ENCODE measurements at places on chromosomes 13 and 19.

DNA sequence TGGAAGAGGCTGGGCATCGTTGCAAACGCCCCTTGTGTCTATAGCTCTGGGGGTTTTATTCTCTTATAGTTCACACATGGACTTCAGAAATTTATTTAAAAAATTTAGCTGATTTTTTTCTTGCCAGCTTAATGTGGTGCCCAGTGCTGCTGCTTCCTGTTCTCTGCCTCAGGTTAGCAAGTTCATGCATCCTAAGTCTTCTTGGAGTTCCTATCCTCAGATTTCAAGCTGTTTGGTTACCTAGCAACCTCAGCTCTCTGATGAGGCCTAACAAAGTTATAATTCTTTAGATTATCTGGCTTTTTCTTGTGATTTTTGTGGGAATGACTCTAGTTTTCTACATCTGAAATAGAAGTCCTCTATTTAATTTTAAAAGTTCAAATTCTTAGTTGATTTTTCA, 250.9 kb downstream of the MAB21L1 start:
- DNase-seq = no peak

GRCh38 chr19:38711726-38712153, 32.5 kb downstream of the CAPN12 start:
- no peak for DNase-seq

GRCh38 chr13:89862691-89863036, 1484.8 kb upstream of the MIR17HG start:
- DNase-seq = no peak

GRCh38 chr13:29548722-29549121, 46.8 kb downstream of the SLC7A1 start:
- DNase-seq = no peak

GRCh38 chr13:20410726-20411125, 114.9 kb downstream of the CRYL1 start:
- DNase-seq = no peak

DNA sequence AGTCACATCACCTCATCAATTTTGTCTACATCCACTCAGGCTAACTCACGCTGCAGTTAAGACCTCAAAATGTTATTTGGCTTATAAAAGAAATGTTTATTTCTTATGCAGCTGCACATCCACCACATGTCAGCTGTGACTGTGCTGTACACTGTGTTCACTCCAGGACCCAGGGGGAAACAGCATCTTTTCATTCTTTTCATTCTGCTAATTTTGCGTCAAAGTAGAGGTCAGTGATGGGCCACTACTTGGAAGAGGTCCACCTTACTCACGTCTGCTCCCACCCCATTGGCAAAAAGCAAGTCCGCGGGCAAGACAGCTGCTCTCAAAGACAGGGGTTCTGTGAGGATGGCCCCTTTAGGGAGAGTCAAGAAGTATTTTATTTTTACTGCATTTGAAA, 4.5 kb upstream of the DCT start:
- DNase-seq = no peak

- no peak for DNase-seq
Observed at GRCh38 chr13:89554801-89555200, 1792.7 kb upstream of the MIR17HG start.

- DNase-seq = no peak
Observed at GRCh38 chr13:108597943-108598342, 31.5 kb upstream of the MYO16 start.

DNA sequence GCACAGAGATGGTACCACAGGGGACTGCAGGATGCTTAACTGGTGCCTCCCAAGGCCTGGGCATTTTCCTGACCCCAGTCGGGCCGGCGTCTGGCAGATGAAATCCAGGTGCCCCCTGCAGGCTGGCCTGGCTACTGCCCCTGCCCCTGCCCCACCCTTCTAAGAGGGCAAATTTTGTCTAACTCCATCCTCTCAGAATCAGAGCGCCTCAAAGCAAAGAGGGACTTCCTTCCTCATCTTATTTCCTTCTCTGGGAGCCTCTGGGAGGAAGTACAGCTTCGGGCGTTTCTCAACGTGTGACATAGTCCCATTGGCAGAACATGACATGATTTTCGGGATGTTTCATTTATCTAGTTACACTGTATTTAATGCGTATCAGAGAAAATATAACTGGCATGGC, 2.7 kb downstream of the PRKACA start:
- no peak for DNase-seq

DNA sequence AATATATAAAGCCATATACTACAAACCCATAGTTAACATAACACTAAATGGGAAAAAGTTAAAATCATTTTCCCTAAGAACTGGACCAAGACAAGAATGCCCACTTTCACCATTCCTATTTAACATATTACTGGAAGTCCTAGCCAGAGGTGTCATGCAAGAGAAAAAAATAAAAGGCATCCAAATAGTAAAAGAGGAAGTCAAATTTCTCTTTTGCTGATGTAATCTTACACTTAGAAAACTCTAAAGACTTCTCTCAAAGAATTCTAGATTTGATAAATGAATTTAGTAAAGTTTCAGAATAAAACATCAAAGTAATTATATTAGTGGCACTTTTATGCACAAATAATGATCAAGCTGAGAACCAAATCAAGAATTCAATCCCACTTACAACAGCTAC, 678.9 kb upstream of the SLITRK5 start:
- no peak for DNase-seq

DNA sequence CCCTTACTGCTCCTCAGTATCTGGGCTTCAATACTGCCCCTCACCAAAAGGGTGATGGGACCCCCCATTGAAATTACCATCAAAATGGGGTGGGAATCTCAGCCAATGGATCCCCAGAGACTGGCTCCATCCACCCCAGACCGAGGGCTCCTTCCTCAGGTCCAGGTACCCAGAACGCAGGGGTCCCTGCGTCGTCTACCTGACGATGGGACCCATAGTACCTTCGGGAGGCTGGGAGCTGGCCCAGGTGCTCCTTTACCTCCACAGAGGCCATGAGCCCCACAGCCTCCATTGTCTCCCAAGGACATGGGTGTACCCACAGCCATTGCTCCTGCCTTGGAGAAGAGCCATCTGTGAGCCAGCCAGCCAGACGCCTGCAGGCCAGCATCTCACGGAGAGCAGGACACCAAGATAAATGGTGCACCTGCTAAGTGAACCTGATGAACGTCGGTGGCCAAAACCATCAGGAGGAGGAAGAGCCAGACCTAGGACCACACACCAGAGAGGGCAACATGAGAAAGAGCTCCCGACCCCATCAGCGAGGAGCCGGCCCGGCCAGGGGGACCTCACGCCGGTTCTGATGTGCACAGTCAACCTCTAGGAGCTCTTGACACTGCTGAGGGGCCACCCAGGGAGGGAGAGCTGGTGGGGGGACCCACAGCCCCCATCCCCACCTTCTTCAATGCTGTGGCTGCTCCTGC, 156.8 kb upstream of the SOX1 start:
- no peak for DNase-seq

DNA sequence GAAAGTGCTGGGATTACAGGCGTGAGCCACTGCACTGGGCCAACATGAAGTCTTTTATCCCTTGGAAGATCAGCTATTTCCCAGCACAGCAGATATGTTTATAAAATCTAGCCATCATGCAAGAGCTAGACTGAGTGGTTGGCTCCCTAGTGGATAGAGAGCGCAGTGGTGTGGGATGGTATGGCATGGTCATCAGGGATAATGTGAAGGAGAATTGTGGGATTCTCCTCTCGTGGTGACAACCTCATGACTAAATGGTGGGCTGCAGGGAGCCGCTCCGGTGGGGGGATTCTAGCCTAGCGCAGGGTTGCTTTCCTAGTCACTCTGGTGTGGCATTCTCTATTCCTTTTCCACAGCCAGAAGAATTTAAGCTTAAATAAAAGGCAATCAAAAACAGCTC, 43.3 kb upstream of the GPI start:
- no peak for DNase-seq

GRCh38 chr19:29245215-29245614, 32.3 kb upstream of the UQCRFS1 start:
- no peak for DNase-seq

- DNase-seq = no peak
Observed at GRCh38 chr13:30576528-30576927, 41.2 kb upstream of the USPL1 start.

- peak; percentile 41 for DNase-seq
Observed at GRCh38 chr19:13002166-13002898, 7.1 kb downstream of the NFIX start.

GRCh38 chr19:43605875-43606568, 5.9 kb upstream of the SRRM5 start:
- no peak for DNase-seq

DNA sequence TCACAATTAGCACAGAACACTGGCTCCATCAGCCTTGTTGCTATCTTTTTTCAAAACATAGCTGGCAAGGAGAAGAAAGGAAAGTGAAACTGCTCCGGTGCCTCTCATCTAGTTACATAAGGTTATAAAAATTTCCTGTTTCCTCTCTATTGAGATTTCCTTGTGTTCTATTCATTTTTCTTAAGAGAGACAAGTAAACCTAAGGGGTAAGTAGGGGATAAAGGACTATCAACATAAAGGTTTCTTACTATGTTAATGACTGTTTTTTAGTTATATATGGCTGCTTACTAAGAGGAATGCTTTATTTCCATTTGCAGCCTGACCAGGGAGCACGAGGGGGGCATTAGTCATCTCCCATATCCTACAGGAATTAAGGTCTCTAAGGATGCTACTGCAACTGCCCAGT, 73.2 kb upstream of the MLNR start:
- no peak for DNase-seq

GRCh38 chr13:95319551-95320274, 18.5 kb upstream of the ABCC4 start:
- DNase-seq = no peak

DNA sequence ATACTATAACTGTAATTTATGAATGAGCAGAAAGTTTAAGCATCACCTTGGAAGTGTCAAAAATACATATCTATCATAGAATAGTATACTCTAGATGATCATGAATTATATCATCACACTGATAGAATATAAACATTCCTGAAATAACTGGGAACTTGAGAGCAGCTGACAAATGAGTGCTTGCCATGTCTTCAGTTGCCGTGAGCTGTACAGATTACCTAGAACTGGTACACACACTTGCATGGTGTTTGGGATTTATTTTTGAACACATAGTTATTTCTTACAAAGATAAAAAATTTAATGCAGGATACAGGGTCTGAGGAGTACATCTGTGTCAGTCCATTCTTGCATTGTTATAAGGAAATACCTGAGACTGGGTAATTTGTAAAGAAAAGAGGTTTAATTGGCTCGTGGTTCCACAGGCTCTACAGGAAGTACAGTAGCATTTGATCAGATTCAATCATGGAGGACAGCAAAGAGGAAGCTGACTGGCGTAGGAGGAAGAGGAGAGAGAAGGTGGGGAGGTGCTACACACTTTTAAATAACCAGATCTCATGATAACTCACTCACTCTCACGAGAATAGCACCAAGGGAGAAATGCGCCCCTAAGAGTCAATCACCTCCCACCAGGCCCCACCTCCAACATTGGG, 60.4 kb upstream of the MBNL2 start:
- no peak for DNase-seq

DNA sequence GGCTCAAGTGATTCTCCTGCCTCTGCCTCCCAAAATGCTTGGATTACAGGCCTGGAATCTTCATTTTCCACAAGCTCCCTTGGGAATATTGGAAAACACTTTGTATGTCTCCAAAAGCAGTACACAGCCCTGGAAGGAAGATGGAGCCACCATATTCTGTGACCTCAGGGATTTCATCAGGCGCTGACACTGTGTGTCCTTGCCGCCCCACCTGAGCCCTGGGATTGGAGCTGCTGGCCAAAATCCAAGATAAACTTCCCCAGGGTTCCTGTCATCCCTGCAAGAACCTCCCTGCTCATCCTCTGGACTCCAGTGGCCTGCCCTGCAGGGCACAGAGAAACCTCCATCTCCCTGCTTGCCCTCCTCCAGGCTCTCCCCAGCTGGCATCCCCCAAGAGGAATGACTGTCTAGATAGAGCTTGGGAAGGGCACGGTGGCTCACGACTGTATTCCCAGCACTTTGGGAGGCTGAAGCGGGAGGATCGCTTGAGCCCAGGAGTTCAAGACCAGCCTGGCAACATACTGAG, 1.3 kb upstream of the GNG7 start:
- no peak for DNase-seq

DNA sequence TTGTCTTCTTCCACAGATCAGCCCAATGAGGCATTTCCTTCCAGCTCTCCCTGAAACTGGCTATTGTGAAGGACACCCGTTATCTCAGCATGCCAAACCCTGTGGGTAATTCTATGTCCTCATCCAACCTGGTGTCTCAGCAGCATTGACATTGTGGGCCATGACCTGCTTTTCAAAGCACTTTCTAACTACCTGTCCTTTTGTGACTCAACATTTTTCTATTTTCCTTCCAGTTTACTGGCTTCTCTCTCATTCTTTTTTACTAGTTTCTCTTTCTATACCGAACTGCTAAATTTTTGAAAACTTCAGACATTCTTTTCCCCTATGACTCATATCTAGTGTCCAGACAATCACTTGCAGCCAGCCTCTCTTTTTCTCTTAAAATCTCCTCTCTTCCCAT, 136.4 kb upstream of the HTR2A start:
- DNase-seq = no peak

DNA sequence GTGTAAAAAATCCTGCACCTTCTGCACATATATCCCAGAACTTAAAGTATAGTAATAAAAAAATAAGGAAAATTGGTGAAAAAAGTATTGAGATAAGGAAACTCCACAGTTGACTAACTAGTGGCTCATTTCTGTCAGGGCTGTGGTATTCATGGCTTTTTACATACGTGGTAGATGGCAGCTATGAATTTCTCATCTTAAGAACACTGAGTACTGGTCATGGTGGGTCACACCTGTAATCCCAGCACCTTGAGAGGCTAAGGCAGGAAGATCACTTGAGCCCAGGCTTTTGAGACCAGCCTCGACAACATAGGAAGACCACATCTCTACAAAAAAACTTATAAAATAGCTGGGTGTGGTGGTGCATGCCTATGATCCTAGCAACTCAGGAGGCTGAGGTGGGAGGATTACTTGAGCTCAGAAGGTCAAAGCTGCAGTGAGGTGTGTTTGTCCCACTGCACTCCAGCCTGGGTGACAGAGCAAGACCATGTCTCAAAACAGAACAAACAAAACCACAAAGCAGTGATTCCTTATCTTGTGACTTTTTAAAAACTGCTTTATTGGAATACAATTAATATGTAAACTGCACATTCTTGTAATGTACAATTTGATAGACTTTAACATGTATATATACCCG, 16.8 kb downstream of the SLAIN1 start:
- no peak for DNase-seq

- no peak for DNase-seq
Observed at GRCh38 chr13:83221813-83222241, 660.4 kb downstream of the SLITRK1 start.

DNA sequence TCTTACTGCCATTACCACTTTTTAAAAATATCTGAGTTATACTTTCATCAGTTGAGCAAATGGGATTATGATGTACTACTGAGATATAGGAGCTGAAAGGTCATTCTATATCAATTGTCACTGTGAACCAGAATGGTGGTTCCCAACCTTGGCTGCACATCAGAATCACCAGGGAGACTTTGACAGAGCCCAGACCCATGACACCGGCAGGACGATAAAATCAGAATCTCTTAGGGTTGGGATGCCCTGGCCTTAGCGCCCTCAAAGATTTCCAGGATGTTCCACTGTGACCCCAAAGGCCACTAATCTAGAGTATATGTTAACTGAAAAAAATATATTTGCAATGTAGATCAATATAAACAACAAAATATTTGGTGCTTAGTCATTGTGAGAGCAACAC, 355.1 kb downstream of the LIG4 start:
- no peak for DNase-seq

Data from anterior cingulate cortex (tissue), 58 donors.